ENCODE measurements at places on chromosomes 2 and 18. TPM values are rescaled to one million over a fixed set of nuclear protein-coding genes. Genes with fewer than 3 reads are reported as not detected.

The ASB1 gene
- 37.9 TPM for total RNA-seq

DNA sequence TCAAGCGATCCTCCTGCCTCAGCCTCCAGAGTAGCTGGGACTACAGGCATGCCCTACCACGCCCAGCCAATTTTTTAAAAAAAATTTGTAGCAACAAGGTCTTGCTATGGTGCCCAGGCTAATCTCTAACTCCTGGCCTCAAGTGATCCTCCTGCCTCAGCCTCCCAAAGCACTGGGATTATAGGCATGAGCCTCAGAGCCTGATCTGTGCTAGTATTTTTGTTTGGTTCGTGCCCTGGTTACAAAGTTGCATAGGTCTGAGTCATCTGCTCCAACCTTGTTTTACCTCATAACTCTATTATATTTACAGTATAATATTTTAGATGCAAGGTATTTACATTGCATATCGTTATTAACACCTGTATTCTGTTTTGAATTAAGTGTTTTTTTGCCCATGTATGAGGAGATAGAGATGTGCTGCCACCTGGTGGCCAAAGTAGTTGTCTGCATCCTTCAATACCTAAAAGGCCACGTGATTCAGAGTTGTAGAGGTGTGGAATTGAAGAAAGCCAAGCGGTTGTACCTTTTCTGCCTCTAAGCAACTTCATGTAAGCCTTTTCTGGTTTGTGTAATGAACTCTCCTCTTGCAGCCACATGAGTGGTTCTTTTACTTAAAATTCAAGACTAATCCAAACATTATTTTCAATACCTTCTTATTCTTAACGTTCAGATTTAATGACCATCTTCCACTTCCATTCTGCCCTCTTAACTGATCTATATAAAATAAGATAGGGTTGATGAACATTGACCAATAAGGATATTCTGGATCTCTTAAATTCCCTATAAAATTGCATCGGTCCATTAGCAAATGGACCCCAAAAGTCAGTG is 19.9 kb upstream of the CABYR start:
- no peak for DNase-seq

- DNase-seq, result no peak
Observed at GRCh38 chr2:111015283-111015995, 105.3 kb upstream of the BCL2L11 start.

The AQP12B gene
- not detected for total RNA-seq

The RSAD2 gene
- not detected for total RNA-seq

GRCh38 chr2:173053043-173053699 is 22.5 kb upstream of the MAP3K20 start:
- no peak for DNase-seq
